Neural crest cell (in vitro differentiated cells): ENCODE measurements at places on chromosomes 1 and 21. TPM values are rescaled to one million over a fixed set of nuclear protein-coding genes. Genes with fewer than 3 reads are reported as not detected.

GRCh38 chr1:64171246-64171645 lies 32.2 kb upstream of the UBE2U start:
- no peak overlapping the region for H3K27ac ChIP-seq
- no peaks in the 10 kb centered on the region for H3K4me1 ChIP-seq
- peaks cover 23% of the 10 kb centered on the region for H3K36me3 ChIP-seq
- H3K4me3 ChIP-seq: no peak overlapping the region
- H3K27me3 ChIP-seq: no peaks in the 10 kb centered on the region

DNA sequence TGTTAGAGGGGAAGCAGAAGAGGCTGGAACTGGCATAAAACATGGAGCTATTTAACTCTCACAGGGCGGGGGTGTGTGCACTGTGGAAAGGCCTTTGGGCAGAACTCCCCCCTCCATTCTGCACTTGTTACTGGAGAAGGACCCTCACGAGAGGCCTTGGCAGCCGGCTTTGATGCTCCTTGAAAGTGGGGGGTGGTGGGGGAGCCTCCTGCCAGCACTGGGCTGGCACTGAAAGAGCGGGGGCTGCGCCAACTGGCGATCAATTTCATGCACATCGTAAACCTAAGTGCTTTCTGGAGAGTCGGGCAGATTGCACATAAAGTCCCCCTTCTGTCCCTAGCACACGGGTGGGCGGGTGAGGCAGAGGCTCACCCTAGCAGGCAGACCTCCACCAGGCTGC lies 28.9 kb downstream of the FOXO6 start:
- H3K36me3 ChIP-seq: no peaks in the 10 kb centered on the region
- no peak overlapping the region for H3K4me3 ChIP-seq
- peaks cover 16% of the 10 kb centered on the region for H3K4me1 ChIP-seq
- no peak for DNase-seq
- peaks cover 37% of the 10 kb centered on the region for H3K27me3 ChIP-seq

DNA sequence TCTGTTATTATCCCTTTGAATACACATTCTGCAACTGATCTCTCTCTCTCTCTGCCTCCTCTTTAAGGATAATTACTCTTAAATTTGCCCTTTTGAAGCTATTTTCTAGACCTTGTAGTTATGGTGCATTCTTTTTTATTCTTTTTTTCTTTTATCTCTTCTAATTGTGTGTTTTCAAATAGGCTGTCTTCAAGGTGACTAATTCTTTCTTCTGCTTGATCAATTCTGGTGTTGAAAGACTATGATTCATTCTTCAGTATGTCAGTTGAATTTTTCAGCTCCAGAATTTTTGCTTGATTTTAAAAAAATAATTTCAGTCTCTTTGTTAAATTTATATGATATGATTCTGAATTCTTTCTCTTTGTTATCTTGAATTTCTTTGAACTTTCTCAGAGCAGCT lies 95.6 kb upstream of the GPR52 start:
- DNase-seq: no peak
- H3K27me3 ChIP-seq: no peaks in the 10 kb centered on the region
- H3K27ac ChIP-seq: no peak overlapping the region
- no peak overlapping the region for H3K4me3 ChIP-seq
- peaks cover 7% of the 10 kb centered on the region for H3K36me3 ChIP-seq

DNA sequence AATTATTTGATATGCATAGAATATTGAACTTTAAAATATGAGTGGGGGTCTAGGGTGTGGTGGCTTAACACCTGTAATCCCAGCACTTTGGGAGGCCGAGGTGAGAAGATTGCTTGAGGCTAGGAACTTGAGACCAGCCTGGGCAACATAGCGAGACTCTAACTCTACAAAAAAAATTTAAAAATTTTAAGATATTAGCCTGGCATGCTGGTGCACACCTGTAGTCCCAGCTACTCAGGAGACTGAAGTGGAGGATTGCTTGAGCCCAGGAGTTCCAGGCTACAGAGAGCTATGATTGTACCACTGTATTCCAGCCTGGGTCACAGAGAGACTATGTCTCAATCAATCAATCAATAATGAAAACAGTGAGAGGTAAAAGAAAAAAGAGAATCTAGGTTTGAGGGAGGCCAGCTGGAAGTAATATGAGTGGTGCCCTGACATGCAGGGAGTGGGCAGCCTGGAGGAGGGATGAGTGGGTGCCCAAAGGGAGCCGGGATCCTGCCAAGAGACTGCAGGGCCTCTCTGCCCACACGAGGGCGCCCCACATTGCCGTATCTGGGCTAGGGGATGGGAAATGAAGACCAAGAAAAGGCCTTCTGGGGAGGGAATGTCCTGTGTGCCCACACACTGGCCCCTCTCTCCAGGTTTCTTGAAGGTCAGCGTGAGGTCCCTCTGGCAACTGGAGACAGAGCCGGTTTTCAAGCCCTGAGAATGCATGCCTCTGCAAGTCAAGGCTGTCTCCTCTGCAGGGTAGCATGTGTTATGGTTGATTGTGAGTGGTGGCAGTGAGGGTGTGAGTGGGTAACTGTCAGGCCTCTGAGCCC lies 93.9 kb upstream of the PPM1J start:
- no peaks in the 10 kb centered on the region for H3K27me3 ChIP-seq
- peaks cover 53% of the 10 kb centered on the region for H3K4me1 ChIP-seq
- no peak overlapping the region for H3K27ac ChIP-seq
- no peak overlapping the region for H3K4me3 ChIP-seq

CGN gene
- 6.7 and 7.2 TPM in 2 replicates for total RNA-seq

CD48 gene
- total RNA-seq: not detected in 2 replicates

- peaks cover 18% of the 10 kb centered on the region for H3K4me1 ChIP-seq
- no peak for DNase-seq
- H3K4me3 ChIP-seq: no peak overlapping the region
- no peaks in the 10 kb centered on the region for H3K27me3 ChIP-seq
Measured at GRCh38 chr1:184152434-184152898, 100.9 kb downstream of the TSEN15 start.

- no peaks in the 10 kb centered on the region for H3K27me3 ChIP-seq
- H3K4me3 ChIP-seq: no peak overlapping the region
- H3K36me3 ChIP-seq: no peaks in the 10 kb centered on the region
- no peak overlapping the region for H3K27ac ChIP-seq
- H3K4me1 ChIP-seq: no peaks in the 10 kb centered on the region
Measured at GRCh38 chr1:217895841-217896240, 264.7 kb downstream of the SPATA17 start.

CAPN9 gene
- 2.0 and 4.0 TPM in 2 replicates for total RNA-seq

GRCh38 chr1:193700710-193701355 lies 514.4 kb upstream of the B3GALT2 start:
- H3K27me3 ChIP-seq: no peaks in the 10 kb centered on the region
- H3K36me3 ChIP-seq: no peaks in the 10 kb centered on the region
- H3K4me3 ChIP-seq: no peak overlapping the region
- H3K4me1 ChIP-seq: peaks cover 13% of the 10 kb centered on the region
- no peak for DNase-seq
- H3K27ac ChIP-seq: peak overlapping the region; percentile 0

SPRR2D gene
- not detected in 2 replicates for total RNA-seq

DNA sequence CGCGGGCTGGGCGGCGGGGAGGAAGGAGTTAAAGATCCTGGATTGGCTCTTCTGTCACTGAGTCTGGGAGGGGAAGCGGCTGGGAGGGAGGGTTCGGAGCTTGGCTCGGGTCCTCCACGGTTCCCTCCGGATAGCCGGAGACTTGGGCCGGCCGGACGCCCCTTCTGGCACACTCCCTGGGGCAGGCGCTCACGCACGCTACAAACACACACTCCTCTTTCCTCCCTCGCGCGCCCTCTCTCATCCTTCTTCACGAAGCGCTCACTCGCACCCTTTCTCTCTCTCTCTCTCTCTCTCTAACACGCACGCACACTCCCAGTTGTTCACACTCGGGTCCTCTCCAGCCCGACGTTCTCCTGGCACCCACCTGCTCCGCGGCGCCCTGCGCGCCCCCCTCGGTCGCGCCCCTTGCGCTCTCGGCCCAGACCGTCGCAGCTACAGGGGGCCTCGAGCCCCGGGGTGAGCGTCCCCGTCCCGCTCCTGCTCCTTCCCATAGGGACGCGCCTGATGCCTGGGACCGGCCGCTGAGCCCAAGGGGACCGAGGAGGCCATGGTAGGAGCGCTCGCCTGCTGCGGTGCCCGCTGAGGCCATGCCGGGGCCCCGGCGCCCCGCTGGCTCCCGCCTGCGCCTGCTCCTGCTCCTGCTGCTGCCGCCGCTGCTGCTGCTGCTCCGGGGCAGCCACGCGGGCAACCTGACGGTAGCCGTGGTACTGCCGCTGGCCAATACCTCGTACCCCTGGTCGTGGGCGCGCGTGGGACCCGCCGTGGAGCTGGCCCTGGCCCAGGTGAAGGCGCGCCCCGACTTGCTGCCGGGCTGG lies at the start of gene NPR1:
Gene NPR1, plus strand, starts transcription at position 170 of the 818 bp plus-strand sequence. Its CDS starts 421 bp downstream, at position 591.
- peaks cover 23% of the 10 kb centered on the region for H3K4me1 ChIP-seq
- DNase-seq: no peak
- H3K36me3 ChIP-seq: no peaks in the 10 kb centered on the region
- peaks cover 70% of the 10 kb centered on the region for H3K27me3 ChIP-seq
- no peak within 1 kb of the TSS for H3K27ac ChIP-seq
